Thymus (tissue), 14 donors: ENCODE measurements at places on chromosomes 2 and 18.

DNA sequence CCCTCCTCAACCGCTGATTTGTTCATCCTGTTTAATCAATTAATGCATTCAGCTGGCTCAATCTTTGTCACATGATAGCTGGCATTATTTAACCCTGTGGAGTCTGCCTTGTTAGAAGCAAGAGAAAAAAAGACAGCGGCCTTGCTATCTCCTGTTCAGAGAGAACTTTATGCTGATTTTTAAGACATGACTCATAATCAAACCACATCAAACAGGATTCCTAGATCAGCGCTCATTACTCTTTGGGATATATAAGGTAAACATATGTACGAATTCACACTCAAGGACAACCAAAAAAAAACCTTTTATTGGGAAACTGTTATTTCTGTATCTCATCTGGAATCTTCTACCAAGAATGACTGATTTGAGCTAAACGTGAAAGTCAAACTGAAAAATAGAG lies 195.1 kb downstream of the C1D start:
- no peak for DNase-seq

DNA sequence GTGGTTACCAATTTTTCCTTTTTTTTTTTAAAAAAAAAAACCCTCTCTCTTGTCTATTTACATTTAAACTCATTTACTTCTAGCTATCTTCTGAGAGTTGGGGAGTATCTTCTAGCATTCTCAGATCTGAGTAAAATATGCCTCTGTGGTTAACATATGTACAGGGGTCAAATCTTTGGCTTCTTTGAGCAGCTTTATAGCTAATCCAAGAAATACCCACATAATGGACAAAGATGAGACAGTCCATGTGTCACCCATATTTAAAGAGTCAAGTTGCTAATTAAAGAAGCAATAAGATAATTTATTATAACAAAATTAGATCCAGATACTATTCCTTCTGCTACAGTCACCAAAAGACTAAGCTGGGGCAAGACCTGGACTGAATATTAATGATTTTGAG lies 139.0 kb upstream of the HNRNPA3 start:
- no peak for DNase-seq

DNA sequence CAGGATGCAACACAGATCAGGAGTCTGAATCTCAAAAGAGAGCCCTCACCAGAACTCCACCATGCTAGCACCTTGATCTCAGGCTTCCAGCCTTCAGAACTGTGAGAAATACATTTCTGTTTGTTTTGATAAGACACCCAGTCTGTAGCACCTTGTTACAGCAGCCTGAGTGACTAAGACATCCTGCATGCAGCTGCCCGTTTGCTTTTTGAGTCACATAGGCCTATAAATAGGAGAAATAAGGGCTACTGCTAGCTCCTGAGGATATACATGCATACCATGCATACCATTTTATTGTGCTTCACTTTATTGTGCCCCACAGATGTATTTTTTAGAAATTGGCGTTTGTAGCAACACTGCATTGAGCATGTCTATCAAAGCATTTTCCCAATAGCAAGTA lies 337.8 kb downstream of the CDH2 start:
- no peak for DNase-seq

DNA sequence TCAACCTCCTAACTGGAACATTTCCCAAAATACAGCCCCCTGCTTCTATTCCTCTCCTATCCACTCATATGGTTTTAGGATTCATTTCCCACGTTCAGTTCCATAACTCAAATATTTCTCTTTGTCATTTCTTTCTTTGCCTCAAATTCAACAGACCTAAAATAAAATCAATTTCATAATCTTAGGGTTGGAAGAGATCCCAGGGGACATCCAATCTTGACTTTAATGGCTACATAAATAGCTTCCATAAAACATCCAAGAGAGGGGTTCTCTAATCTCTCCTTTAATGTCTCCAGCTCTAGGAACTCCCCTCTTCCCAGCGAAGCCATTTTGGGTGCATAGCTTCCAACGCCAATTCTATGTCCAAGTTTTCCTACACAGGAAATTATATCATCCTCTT lies 33.8 kb downstream of the RBKS start:
- DNase-seq = no peak

GRCh38 chr2:151799886-151800292 lies 28.3 kb downstream of the ARL5A start:
- no peak for DNase-seq

GRCh38 chr18:33735428-33735827 lies 157.4 kb downstream of the ASXL3 start:
- DNase-seq = no peak
